ENCODE measurements at places on chromosomes 13 and 19. TPM values are rescaled to one million over a fixed set of nuclear protein-coding genes. Genes with fewer than 3 reads are reported as not detected.

DNA sequence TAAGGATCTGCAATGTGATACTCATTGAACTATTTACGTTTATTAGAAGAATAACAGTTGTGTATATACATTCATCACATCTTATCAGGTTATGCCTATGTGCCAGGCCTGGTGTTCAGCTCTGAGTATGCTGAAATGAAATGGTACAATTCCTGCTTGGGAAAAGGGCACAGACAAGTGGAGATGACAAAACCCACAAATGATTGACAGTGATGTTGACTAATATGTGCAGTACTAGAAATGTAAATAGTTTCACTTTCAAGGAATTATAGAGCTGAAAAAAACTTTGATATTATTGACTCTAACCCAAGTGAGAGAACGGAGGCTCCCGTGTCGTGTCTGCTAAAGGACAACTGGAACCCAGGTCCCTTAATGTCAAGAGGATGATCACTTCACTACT, 386.8 kb upstream of the DACH1 start:
- DNase-seq = no peak

- DNase-seq = no peak
Observed at GRCh38 chr13:47673009-47673850, 327.8 kb downstream of the SUCLA2 start.

- no peak for DNase-seq
Observed at GRCh38 chr19:41734156-41734555, 21.2 kb upstream of the CEACAM6 start.

DNA sequence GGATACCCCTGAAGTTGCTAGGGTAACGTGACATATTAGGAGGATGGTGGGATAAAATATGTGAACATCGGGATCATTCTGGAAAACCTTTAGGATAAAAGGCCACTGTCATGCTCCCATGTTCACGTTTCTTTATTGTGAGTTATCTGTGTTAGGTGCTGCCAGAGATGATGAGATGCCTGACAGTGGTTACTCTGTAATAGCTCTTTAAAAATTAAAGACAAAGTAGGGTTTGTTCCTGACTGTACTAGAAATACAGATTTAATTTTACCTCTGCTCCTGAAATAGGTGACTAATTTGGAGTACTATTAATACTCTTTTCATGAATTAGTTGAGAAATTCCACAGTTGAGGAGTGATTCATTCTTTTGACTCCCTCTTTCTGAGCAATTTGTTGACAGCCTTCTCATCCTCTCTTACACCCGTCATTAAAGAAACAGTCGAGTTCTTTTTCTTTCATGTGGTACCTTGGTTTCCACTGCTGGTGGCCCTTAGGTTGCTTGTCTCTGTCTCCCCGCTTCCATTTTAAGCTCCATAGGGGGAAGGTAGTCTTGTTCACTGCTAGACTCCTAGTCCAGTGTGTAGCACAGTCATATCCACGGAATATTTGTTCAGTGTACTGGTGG, 28.4 kb downstream of the SAE1 start:
- no peak for DNase-seq

DNA sequence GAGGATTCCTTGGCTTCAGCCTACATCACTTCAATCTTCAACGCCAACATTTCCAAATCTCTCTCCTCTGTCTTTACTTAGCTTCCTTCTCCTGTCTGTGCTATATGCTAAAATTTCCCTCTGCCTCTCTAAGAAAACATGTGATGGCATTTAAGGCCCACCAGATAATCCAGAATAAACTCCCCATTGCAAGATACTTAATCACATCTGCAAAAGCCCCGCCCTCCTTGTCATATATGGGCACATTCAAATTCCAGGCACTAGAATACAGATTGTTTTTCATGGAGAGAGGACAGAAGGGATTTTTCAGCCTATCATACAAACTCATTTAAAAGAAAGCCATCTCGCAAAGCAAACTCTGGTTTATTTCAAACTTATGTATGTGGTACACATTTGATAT, 16.2 kb downstream of the ARGLU1 start:
- no peak for DNase-seq

- no peak for DNase-seq
Observed at GRCh38 chr13:77928909-77929308, 10.3 kb upstream of the EDNRB start.

DNA sequence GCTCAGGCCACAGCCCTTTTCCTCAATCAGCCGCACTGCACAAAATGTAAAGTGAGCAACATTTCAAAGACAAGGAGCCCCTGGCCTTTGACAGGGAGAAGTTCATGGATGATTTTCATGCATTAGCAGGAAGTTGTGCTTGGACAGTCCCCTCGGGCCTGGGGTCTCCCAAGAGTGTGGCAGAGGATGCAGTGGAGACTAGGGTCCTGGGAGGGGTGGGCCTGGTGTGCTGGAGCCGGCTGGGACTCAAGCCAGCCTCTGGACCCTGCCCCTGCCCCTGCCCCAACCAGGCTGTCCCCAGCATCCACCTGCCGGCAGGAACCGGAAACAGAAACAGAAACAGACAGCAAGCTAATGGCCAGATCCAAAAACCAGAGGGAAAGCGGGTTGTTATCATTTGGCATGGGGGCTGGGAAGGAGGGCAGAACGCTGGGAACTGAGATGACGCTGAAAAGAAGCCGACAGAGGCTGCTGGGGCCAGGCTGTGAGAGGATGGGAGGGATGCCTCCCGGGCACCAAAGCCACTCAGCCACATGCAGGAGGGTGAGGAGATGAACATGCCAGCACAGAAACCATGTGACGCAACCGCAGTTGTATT, 2.3 kb downstream of the GAS6 start:
- no peak for DNase-seq

The CADM4 gene
- total RNA-seq = 5.1 TPM

The PCSK4 gene
- total RNA-seq = 4.8 TPM

The SKA3 gene
- total RNA-seq = 0.18 TPM

The MIDN gene
- total RNA-seq = 51.7 TPM

The WDR87 gene
- not detected for total RNA-seq

All from left lobe of liver (tissue), 2 donors.